ENCODE measurements at places on chromosomes 1 and 21.
A peak's percentile ranks its signal among the peaks of the same experiment; 100 is the strongest.

DNA sequence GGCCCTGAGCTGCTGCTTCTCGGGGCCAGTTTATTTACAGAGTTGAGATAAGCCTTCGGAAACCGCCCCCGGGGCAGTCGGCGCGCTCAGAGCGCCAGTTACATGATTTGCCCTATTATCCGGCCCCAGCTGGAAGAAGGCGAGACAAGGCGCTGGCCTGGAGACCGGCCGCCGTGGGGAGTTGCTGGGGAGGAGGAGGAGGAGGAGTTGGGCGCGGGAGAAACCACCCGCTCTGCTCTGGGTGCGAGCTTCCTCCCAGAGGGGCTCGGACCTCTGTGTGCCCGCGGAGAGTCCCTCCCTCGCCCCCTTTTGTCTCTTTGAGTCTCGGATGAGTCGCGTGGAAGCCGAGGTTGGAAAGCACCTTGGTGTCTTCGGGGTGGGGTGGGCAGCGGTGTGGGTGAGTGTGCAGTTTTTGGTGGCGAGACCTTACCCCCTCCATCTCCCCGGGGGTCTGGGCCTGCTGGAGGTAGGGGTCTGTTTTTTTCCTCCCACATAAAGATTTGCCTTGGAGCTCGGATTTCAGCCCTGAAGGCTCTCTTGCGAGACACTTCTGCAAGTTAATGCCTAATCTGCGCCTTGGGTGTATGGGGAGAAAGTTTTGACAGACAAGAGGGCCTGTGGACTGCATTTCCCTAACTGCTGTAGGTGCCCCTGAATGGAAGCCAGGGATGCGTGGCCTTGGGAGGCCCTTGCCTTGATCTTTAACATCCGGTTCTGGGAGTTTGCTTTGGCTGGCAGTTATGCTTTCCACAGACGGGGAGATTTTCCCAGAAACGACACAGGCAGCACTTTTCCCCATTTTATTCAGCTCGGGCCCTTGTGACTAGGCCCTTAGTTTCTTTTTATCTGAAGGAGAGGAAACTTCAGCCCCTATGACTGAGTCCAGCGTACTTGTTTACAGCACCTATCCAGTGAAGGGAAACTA lies 80.0 kb downstream of the NDUFS5 start:
- DNase-seq: peak; percentile 65

DNA sequence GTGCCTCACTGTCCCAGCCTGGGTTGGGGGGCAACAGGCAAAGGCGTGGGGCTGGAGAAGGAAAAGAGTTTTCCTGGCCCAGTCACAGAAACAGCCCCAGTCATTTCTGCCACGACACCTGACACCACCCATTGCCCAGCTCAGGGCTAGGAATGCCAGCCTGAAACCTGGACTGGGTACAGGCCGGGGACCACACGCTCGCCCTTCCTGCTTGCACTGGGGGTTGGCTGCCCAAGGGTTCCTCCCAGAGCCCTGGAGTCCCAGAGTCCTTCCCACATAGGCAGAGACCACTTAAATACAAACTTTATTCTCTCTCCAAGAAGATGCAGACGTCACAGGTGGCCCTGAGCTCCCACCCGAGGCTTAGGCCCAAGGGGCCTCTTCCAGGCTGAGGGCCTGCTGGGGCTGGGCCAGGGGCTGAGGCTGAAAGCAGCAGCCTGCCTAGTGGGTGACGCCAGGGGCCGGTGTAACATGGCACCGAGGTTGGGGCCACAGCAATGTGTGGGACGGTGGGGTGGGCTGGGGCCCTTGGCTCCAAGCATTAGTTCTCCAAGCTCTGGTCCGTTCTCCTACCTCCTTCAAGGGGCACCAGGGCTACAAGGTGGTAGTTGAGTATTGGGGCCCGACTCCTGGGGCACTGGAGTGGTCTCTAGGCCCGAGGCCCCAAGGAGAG lies 1.6 kb downstream of the TMEM52 start:
- DNase-seq: no peak

GRCh38 chr1:85137660-85138059 lies 63.2 kb downstream of the SYDE2 start:
- no peak for DNase-seq

- DNase-seq: no peak
These were observed 687.2 kb downstream of the MATN1 start for GRCh38 chr1:30036229-30036547.

GRCh38 chr1:245598524-245599305 lies 443.9 kb downstream of the KIF26B start:
- no peak for DNase-seq

GRCh38 chr1:145977486-145978470 lies 13.3 kb downstream of the POLR3GL start:
- peak; percentile 74 for DNase-seq

DNA sequence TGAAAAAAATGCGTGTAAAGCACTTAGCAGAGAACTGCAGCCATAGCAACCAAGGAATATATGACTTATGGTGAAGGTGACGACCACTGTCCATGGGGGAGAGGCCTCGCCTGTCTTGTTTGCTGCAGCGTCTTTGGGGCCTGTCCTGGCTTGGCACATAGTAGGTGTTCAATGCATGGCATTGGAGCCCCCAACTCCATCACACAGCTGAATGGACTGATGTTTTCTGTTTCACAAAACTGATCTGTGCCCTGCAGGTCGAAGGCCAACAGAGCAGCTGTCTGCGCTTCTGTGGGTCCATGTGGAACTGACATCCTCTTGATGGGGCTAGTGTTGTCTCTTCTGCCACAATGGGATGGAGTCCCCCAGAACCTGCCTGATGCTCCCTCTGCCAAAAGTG lies 296.0 kb downstream of the PTPRU start:
- no peak for DNase-seq

GRCh38 chr1:39632682-39633417 lies 6.6 kb downstream of the HEYL start:
- no peak for DNase-seq
